HS-27A (cell line): ENCODE measurements at places on chromosomes 6 and 20.
A peak's percentile ranks its signal among the peaks of the same experiment; 100 is the strongest.

- DNase-seq = no peak
Observed at GRCh38 chr6:147867433-147868226, 359.1 kb downstream of the SAMD5 start.

- no peak for DNase-seq
Observed at GRCh38 chr6:119196715-119197114, 118.3 kb upstream of the FAM184A start.

DNA sequence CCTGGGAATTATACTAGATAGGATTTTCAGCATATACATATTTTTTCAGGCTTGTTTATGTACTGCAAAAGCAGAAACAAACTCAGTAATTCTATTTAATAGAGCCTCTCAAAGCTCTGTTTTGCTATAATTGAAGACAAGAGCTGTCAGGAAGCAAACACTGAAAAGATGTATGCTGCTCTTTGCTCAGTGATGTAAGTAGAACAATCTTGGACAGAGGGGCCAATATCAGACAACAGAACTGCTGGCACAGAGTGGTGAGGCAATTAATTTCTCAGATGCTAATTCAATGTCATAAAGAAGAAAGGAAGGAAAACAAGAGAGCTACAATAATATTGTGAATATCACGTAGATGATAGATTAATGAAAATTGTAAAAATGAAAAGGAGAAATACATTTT is 663.3 kb upstream of the ADGRB3 start:
- no peak for DNase-seq

GRCh38 chr6:16201706-16202105 is 36.7 kb upstream of the GMPR start:
- no peak for DNase-seq

- DNase-seq = peak; percentile 77
Observed at GRCh38 chr20:14197097-14197496, 140.3 kb downstream of the FLRT3 start.

DNA sequence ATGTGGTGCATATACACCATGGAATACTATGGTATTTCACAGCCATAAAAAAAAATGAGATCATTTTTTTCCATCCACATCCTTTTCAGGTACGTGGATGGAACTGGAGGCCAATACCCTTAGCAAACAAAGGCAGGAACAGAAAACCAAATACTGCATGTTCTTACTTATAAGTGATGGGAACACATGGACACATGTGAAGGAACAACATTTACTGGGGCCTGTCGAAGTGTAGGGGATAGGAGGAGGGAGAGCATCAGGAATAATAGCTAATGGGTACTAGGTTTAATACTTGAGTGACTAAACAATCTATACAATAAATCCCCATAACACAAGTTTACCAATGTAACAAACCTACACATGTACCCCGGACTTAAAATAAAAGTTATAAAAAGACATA is 30.5 kb downstream of the CCN2 start:
- no peak for DNase-seq

- DNase-seq = no peak
Observed at GRCh38 chr6:109524129-109524528, 41.1 kb upstream of the ZBTB24 start.

- DNase-seq = no peak
Observed at GRCh38 chr6:317060-317447, 24.8 kb downstream of the DUSP22 start.

DNA sequence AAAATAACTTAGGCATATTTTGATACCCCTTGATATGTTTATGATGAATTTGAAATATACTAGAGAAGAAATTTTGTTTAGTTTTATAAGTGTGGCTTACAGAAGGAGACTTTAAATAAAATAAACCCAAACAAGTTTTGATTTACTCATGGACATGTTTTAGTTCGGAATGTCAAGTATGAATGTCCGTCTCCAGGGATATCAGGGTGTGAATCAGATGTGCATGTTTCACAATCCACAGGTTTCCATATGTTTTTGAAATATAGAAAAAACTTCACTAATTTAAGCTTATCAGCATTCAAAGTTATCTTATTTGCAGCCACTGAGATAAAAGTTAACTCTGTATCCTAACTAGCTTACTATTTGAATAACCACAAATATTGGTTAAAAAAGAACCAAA is 51.5 kb downstream of the PLCB1 start:
- no peak for DNase-seq

DNA sequence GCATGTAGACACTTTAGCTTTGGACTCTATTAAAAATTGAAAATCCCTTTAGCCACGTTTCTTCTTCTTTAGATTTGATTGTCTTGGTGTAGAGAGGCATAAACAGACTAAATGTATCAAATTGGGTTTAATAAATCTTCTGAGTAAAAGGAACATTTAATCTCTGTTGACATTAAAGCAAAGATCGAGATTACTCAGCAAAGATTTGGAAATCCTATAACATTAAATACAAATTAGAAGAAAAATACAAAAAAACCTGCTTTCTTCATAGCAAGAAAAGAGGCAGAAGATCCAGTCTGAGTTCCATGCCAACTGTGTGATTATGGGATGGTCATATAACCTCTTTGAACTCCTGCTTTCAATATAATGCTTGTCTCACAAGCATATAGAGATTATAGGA is 172.3 kb downstream of the GJA1 start:
- DNase-seq = no peak

GRCh38 chr20:56358070-56358469 is 704 bp upstream of the FAM210B start:
- no peak for DNase-seq

DNA sequence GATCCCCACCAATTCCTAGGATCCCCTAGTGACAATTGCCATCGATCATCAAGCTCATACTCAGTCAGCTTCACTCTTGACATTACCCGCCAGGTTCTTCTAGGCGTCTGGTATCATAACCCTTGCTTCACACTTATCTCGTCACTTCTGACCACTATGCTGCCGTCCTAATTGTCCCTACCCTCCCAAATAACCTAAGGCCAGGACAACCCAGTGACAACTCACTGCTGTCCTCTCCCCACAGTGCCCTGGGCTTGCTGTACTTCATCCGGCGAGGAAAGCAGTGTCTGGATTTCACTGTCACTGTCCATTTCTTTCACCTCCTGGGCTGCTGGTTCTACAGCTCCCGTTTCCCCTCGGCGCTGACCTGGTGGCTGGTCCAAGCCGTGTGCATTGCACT is 3.7 kb downstream of the SYS1 start:
- no peak for DNase-seq

DNA sequence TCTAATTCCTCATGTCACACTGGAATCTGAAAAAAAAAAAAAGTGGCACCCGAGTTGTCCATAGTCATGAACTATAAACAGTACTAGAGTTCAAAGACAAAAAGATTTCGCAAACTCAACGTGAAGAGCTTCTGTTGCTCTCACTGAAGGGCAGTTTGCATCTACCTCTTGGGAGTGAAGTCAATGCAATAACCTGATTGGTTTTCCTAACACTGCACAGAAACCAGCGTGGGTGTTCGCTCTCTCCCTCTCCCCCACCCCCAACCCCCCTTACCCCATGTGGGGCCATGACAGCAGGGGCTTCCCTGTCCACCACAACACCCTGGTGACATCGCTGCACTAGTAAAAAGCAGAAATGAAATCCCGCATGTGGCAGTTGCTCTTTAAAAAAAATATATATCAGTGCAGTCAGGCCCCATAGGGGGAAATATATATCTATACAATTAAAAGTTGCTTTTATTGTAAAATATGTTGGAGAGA is 66.9 kb downstream of the GMPR start:
- no peak for DNase-seq

DNA sequence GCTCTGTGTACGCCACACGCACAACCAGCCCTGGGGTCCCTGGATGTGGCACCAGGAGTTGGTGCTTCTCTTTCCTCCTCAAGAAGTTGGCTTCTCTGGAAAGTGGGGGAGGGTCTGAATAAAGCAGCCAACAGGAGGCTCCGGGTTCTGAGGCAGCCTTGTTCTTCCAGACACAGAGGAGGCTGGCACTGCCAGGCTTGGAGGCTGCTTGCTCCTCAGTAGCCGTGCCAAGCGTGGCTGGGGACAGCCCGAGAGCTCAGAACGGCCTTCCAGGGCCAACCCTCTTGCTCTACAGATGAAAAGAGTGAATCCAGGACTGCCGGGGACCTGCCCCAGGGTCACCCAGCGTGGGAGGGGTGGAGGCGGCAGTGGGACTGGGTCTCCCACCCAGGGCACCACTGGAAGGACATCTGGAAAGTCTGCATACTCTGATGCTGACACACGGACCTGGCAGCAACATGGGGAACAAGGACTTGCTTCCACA is 70.4 kb downstream of the SLC22A23 start:
- no peak for DNase-seq

GRCh38 chr6:47631797-47632196 is 66.6 kb upstream of the ADGRF4 start:
- DNase-seq = no peak

DNA sequence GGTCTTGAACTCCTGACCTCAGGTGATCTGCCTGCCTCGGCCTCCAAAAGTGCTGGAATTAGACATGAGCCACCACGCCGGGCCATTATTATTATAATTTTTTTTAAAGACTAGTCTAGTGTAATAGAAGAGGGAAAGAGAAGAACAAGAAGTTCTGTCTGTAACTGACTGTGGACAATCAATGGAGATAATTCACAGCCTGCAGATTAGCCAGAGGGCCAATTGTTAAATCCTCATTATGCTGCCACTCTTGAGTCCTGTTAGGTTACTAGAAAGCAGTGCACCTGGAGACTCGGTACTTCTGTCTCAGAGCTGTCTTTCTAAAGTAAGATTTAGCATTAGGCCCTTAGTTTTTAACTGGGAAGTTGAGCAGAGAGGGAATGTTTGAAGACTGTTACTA is 37.5 kb downstream of the CARMIL1 start:
- DNase-seq = no peak

GRCh38 chr6:5191222-5191621 is 69.5 kb downstream of the LYRM4 start:
- DNase-seq = no peak

DNA sequence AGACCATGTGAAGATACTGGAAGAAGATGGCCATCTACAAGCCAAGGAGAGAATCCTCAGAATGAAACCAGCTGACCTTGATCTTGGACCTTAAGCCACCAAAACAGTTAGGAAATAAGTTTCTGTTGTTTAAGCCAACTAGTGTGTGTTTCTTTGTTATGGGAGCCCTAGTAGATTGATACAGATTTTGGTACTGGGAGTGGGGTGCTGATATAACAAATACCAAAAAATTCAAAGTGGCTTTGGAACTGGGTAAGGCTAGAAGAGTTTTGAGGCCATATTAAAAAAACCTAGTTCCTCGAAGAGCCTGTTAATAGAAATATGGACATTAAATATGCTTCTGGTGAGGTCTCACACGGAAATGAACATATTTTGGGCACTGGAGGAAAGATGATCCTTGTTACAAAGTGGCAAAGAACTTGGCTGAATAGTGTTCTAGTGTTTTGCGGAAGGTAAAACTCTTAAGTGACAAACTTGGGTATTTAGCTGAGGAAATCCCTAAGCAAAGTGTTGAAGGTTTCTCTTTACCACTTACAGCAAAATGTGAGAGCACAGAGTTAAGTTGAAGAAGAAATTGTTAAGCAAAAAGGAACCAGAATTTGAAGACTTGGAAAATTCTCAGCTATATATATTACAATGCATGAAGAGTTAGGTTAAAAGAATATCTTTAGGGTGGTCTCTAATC is 55.1 kb upstream of the CD83 start:
- no peak for DNase-seq

- peak; percentile 19 for DNase-seq
Observed at GRCh38 chr6:145898376-145898775, 65.8 kb downstream of the SHPRH start.

- DNase-seq = no peak
Observed at GRCh38 chr20:63269724-63270123, 2.9 kb upstream of the ARFGAP1 start.

- DNase-seq = no peak
Observed at GRCh38 chr6:85285114-85285513, 164.8 kb upstream of the NT5E start.

DNA sequence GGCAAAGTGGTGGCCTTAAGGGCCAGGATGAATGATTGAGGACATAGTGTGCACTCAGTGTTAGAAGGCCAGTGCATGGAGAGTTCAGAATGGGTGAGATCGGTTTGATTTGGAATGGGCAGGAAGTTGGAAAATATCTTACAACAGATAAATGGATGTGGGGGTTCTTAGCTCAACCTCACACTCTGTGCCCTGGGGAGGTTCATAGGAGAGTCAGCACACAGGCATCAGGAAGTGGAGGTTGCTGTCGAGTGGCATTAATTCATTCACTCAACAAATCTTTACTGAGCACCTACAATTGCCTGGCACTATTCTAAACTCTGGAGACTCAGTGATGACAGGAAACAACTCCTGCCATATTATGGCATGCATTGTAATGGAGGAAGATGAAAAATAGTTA is 313.7 kb upstream of the SUPT3H start:
- DNase-seq = no peak

DNA sequence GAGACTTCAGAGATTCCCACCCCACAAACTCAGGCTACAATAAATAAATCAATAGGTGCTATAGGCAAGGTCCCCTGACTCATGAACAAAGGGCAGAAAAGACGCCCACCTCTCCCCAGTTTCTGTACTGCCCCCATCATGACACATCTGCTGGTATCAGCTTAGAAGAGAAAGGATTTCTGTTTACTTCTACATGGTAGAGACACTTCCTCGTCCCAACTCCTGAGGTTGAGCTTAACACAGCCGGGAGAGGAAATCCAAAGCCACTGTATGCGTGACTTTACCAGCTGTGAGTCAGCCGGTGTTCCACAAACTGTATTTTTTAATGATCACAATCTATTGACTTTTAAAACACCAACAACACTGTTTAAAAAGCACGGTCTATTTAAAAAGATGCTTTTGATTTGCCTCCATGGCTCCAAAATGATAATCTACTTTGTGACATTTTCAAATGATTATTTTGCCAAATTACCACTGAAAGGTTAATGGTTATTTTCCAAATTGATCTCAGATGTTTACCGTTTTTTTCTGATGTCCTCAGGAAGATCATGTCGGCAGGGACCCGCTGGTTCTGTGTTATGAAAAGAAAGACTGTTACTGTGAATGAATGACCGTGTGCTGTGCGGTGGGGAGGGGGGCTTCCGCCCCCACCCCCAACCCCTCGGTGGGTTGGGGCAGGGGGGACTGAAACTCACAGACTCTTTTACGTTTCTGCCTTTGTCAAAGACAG is 72.5 kb downstream of the ATP9A start:
- DNase-seq = no peak

GRCh38 chr6:121333196-121333595 is 1.1 kb downstream of the TBC1D32 start:
- no peak for DNase-seq

- DNase-seq = no peak
Observed at GRCh38 chr6:44342052-44342451, 398 bp upstream of the SPATS1 start.

DNA sequence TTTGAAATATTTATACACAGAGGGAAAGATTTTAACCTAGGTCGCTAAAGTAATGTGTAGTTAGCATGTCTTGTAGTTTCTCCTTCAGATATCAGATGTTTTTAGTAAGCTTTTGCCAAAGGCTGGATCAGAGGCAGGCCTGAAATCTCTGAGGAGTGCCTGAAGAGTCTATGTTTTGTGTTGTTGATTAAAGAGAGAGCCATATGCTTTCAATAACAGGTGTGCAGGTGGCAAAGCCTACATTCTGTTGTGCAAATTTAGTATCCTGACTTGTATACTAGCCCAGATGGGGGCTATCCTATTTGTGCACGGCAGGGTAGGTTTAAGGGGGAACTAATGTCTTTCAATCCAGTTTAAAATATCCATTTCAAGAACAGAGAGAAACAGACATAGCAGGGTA is 167.1 kb upstream of the ATXN1 start:
- DNase-seq = no peak

GRCh38 chr6:166075186-166075585 is 92.5 kb downstream of the TBXT start:
- no peak for DNase-seq

GRCh38 chr6:122495612-122496011 is 24.0 kb upstream of the SERINC1 start:
- DNase-seq = no peak
